Lung (tissue), 17 donors: ENCODE measurements at places on chromosomes 2 and 18. TPM values are rescaled to one million over a fixed set of nuclear protein-coding genes. Genes with fewer than 3 reads are reported as not detected.

- no peak for DNase-seq
Measured at GRCh38 chr18:67875944-67876343, 359.4 kb upstream of the DSEL start.

The KRCC1 gene
- 20.3 TPM for polyA plus RNA-seq

DNA sequence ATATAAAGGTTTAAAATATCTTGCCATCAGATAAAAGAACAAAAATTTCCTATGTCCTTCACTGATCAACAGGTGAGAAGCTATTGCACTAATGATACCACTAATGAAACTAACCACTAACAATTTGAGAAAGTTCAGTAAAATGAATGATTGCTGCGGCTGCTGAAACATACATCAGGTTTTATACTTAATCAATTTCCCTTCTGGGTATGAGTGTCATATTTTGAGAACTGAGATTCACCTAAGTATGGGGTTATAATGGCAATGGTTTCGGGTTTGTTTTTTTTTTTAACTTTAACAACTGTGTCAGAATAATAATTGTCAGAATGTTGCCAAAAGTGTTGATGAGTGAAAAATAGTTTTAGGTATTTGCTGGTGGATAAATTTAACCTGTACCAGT, 151.3 kb upstream of the SLC39A10 start:
- DNase-seq: no peak

DNA sequence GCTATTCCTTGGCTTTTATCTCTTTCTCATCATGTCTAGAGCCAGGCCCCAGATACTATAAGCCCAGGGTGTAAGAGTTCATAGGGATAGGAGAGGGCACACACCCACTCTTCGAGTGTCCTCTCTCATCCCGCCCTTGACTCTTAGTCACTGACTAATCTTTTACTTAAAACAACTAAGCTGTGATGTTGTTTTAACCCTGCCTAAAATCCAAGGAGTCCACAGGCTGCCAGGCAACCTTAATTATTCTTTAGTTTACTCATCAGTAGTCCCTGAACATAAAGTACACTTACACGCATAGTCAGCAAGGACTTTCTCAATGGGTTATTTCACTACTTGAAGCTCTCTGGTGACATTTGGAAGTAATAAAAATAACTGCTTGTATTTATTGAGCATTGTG, 28.4 kb downstream of the GREB1L start:
- DNase-seq: no peak

DNA sequence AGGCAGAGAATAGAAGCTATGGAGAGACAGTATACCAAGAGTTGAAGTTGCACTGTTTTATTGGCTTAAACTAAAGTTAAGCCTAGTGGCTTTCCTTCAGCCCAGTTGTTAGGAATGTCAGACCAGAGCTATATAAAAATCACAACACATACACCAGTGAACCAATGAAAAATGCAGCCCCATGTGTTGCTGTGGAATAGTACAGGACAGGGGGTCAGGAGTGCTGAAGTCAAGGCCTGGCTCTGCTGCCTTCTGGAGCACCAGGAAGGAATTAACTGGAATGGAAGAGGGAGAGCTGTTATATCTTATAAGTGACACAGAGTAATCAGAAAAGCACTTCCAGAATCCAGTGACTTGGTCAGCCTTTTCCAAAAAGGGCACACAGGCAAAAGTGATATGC, 58.9 kb downstream of the OSR1 start:
- DNase-seq: no peak

DNA sequence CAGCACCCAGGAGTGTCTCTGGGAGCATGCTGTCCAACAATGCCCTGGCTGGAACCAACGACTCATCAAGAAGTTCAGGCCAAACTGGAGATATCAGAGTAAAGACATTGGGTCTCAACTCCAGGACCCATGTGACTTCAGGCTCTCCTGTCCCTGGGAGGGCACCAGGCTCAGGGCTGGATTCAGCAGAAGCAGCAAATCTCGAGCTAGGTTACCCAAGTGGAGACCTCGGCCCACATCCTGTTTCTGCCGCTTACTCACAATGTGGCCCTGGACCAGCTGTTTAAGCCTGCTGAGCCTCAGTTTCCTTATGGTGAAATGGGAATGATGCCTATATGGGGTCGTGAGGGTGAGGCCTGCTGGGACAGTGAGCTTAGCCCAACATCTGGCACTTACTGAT, 9.3 kb upstream of the OTOF start:
- DNase-seq: no peak

- no peak for DNase-seq
Measured at GRCh38 chr2:150464270-150464669, 23.2 kb downstream of the RND3 start.

- no peak for DNase-seq
Measured at GRCh38 chr2:65688141-65688886, 255.9 kb upstream of the SPRED2 start.

- DNase-seq: peak; percentile 32
Measured at GRCh38 chr2:224646242-224646846, 61.2 kb upstream of the CUL3 start.

DNA sequence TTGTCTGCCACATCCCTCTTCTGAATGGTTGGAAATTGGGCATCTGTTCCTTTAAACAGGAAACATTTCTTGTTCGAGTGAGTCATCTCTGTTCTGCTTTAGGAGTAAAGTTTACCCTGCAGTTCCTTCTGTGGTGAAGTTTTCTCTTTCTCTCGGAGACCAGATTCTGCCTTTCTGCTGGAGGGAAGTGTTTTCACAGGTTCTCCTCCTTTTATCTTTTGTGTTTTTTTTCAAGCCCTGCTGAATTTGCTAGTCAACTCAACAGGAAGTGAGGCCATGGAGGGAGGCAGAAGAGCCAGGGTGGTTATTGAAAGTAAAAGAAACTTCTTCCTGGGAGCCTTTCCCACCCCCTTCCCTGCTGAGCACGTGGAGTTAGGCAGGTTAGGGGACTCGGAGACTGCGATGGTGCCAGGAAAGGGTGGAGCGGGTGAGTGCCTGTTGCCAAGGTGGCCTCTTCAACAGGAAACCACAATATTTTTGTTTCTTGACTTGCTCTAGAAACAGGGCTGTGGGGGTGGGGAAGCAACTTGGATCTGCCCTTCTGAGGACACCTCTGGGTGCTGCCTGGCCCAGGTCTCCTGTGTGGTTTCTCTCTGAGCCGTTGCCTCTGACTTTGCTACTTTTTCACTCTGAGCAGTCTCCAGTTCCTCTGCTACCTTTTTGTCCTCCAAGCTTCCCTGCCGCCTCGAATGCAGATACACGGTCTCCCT, 2.2 kb upstream of the CASP8 start:
- DNase-seq: peak; percentile 79
